ENCODE measurements at places on chromosomes 1 and 21. TPM values are rescaled to one million over a fixed set of nuclear protein-coding genes. Genes with fewer than 3 reads are reported as not detected.

The CELA2A gene
- not detected for total RNA-seq

The HAO2 gene
- not detected for total RNA-seq

The SPRR3 gene
- total RNA-seq: not detected

The SAMD11 gene
- 7.7 TPM for total RNA-seq

The CEPT1 gene
- total RNA-seq: 37.3 TPM

The CSDE1 gene
- 599 TPM for total RNA-seq

The LCE2B gene
- total RNA-seq: not detected

The AQP10 gene
- not detected for total RNA-seq

The UBASH3A gene
- total RNA-seq: not detected

The KRTAP10-4 gene
- not detected for total RNA-seq

- DNase-seq: peak; percentile 76
Observed at GRCh38 chr1:170698301-170699275, 34.7 kb downstream of the PRRX1 start.

- no peak for DNase-seq
Observed at GRCh38 chr1:245858022-245858721, 648.9 kb downstream of the SMYD3 start.

GRCh38 chr1:157646144-157646543, 48.3 kb upstream of the FCRL4 start:
- DNase-seq: no peak

- peak; percentile 80 for DNase-seq
Observed at GRCh38 chr1:113811156-113811887, 954 bp downstream of the RSBN1 start.

- DNase-seq: no peak
Observed at GRCh38 chr1:223669003-223669795, 3.7 kb upstream of the CAPN8 start.

GRCh38 chr1:31657972-31658510, 13.4 kb upstream of the PEF1 start:
- peak; percentile 57 for DNase-seq

GRCh38 chr1:30472526-30472925, 250.9 kb downstream of the MATN1 start:
- DNase-seq: no peak

DNA sequence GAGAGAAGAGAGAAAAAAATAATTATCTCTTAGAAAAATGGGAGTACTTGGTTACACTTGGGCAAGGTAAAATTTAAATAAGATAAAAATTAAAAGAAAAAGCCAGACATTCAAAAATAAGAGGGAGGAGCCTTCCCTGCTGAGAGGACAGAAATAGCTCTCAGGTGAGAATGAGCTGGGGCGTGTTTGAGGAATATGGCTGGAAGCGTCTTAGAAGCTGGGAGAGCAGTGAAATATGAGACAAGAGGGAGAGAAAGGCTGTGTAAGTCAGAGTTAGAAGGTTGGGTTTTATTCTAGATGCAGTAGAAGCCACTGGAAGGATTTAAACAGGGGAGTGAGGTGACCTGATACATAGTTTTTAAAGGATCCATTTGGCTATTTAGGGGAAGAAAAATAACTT, 154.2 kb upstream of the L1TD1 start:
- no peak for DNase-seq

DNA sequence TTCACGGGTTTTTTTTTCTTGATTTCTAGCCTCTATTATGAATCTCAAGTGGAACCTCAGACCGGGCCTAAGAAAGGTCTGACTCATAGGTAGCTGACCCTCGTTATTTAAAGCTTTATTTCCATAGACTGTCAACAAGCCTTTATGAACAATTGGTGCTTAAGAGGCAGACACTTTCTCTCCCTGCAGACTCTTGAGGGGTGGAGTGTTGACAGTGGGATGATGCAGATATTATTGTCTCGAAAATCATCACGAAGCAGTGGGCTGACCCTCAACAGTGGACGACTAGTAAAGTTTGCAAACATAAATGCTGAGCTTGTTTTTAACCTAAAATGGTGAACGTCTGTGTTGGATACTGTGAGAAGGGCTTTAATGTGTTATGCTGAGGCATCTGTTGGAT, 1.8 kb downstream of the SFT2D2 start:
- peak; percentile 83 for DNase-seq

GRCh38 chr1:203143641-203144040, 16.1 kb downstream of the ADORA1 start:
- DNase-seq: peak; percentile 56

DNA sequence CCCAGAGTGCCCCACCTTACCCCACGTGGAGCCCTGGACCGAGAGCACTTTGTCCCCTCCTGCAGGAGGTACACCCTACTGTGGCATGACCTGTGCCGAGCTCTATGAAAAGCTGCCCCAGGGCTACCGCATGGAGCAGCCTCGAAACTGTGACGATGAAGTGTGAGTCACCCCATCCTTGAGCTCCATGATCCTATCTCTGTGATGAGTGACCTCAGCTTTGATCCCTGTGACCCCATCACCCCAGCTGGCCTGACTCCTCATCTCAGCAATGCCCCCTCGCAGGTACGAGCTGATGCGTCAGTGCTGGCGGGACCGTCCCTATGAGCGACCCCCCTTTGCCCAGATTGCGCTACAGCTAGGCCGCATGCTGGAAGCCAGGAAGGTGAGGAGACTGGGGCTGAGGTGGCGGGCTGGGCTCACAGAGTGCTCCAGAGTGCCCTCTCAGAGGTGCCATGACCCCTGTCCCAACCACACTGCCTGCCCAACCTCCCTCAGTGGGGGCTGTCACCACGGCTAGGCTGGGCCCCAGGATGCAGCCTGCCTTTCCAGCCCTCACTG, 16.2 kb upstream of the MPL start:
- no peak for DNase-seq

GRCh38 chr1:47893412-47893811, 103.8 kb downstream of the TRABD2B start:
- no peak for DNase-seq

GRCh38 chr1:212107481-212107880, 71.9 kb downstream of the DTL start:
- no peak for DNase-seq

- no peak for DNase-seq
Observed at GRCh38 chr1:8765198-8765597, 52.2 kb downstream of the RERE start.

DNA sequence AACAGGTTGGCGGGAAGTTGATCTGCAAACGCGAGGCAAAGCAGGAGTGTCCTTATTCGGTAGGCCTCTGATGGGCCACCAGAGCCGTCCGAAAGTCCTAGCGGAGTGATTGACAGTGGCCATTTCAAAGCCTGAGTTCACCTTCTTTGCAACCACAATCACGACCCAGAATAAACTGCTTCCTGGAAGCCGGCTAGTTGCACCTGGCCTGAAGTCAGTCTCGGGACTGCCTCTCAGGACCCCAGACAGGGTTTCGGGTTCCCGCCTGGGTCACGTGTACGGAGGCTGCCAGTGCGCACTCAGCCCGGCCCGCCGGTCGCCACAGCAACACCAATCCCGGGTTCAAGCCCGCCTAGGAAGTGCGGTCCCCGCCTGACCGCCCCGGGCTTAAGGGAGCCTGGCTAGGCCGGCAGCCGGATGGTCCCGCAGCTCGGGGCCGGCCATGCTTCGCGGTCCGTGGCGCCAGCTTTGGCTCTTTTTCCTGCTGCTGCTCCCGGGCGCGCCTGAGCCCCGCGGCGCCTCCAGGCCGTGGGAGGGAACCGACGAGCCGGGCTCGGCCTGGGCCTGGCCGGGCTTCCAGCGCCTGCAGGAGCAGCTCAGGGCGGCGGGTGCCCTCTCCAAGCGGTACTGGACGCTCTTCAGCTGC, at the start of gene TOR3A:
TOR3A (plus strand) TSS at position 384 of the 646 bp plus-strand sequence; CDS start at position 443, 59 bp downstream.
- DNase-seq: peak; percentile 99

DNA sequence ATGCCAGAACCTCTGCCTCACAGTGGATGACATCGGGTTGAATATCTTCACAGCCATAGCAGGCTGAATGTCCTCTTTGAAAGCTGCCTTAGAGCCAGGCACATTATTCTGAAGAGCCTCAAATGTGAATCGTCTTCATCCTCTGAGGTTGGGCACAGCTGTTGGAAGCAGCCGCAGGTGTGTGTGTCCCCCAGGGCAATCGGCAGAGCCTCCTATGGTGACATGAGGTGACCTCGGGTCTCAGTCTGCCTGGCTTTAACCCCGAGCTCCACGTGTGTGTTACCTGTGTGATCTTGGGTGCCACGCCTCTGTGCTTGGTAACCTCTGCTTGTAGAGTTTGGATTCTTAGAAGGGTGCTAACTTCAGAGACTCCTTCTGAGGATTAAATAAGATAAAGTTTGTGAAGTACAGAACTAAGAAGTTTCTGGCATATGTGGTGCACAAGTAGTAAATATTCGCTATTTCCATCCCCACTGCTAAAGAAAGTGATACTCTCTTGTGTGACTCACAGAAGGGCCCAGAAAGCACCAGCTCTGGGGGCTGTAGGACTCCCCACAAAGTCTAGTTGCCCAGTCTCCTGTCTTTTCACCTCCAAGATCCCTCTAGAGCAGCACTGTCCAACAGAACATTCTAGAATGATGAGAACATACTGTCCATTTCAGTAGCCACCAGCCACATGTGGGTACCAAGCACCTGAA, 500.9 kb downstream of the NPHP4 start:
- DNase-seq: no peak

DNA sequence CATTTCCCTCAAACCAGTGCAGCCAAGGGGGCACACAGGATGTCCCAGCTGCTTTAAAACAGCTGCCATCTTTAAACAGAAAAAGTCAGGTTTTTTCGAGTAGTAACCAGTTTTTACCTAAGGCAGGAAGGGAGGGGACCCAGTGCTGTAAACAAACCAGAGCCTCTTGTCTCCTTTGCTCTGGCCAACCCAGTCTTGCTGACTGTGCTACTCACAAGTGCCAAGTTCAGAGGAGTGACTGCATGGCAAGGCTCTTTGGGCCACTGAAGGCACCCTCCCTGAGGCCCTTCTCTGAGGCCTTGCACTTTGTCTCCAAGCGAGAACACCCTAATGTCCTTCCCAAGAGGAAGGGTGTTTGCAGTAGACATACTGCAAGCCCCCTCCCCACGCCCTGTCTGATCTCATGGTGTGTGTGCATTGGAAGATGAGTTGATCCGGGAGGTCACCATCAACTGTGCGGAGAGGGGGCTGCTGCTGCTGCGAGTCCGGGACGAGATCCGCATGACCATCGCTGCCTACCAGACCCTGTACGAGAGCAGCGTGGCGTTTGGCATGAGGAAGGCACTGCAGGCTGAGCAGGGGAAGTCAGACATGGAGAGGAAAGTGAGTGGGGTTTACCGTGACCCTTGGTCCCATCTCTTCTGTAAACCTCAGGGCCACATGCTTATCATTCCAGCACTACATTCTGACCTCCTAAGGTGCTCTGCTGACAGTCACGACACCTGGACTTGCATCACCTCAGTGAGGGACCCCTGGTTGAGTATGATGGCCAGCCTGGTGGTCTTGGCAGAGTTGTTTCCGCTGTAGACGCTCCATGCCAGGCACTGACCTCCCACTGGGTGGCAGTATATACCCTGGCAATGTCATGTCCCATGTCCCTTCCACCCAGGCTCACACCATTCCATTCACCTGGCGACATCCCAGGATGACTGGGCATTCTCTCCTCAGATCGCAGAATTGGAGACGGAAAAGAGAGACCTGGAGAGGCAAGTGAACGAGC, 4.7 kb downstream of the DNALI1 start:
- DNase-seq: peak; percentile 78

GRCh38 chr21:44701541-44701940, 4.6 kb downstream of the KRTAP10-12 start:
- no peak for DNase-seq

DNA sequence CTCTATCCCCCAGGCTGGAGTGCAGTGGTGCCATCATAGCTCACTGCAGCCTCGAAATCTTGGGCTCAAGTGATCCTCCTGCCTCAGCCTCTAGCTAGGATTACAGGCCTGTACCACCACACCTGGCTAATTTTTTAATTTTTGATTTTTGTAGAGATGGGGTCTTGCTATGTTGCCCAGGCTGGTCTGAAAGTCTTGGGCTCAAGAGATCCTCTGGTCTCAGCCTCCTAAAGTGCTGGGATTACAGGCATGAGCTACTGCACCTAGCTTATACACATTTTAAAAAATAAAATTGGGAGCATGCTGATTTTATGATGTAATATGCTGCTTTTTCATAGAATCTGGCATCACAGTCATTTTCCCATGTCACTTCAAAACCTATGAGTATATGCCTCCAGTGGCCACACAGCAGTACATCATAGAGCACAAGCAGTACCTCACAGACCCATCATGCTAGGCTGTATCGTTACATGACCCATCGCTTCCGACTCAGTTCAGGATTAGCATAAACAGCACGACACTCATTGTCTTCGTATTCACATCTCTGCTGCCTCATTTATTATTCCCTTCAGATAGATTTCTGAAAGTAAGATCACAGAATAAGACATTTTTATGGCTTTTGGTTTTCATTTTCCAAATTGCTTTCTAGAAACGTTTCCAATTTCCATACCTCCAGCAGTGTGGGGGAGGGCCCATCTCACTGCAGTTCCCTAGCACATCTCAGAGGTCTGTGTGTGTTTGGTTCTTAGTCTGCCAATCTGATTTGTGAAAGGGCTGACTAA, 35.9 kb upstream of the CCSAP start:
- DNase-seq: peak; percentile 22

GRCh38 chr21:30355906-30356305, 7.5 kb upstream of the KRTAP23-1 start:
- no peak for DNase-seq

DNA sequence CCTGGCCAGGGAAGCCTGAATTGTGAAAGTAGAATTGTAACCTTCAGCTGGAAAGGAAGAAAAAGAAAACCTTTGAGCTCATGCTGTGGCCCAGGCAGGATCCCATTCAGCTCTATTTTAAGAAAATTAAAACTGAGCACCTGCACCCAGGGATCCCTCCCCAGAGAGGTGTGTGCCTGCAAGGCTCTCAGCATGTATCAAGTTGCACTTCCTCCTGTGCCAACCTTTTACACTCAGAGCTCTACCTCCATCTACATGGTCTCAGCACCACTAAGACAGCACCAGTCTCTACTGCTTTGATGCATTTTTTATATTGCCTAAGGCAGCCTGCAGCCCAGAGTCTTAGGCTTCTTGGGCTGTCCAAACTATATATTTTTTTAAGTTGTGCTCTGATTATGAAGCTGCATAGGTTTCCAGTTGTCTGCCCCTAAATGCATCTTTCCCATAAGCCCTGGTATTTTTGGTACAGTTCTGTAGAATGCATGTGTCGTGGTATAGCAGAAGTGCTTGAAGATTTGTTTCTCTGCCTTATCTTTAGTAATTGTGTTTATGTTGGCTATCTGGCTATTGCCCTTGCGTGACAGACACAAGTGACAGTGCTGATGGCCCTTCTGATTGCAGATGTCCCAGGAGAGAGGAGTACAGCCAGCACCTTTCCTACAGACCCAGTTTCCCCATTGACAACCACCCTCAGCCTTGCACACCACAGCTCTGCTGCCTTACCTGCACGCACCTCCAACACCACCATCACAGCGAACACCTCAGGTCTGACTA, 63.1 kb downstream of the PTPRC start:
- DNase-seq: no peak

DNA sequence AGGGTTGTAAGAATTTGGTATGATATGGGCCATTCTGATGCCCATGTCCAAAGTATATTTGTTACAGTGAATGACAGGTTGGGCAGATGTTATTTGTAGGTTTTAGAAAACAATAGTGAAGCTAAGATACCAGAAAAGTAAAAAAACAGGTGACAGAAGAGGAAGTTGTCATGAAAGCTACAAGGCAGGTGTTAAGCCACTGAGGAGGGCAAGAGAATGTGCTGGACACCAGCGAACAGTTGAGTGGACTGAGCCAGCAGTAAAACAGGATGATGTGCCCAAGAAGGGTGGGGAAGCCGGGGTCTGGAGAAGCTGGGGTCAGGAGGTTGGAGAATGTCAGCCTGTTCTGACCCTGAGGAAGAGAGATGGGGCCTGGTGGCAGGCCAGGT, 83.3 kb downstream of the DTL start:
- DNase-seq: no peak

All from osteoblast (primary cell).